ENCODE measurements at places on chromosomes 1 and 21.
A peak's percentile ranks its signal among the peaks of the same experiment; 100 is the strongest.

DNA sequence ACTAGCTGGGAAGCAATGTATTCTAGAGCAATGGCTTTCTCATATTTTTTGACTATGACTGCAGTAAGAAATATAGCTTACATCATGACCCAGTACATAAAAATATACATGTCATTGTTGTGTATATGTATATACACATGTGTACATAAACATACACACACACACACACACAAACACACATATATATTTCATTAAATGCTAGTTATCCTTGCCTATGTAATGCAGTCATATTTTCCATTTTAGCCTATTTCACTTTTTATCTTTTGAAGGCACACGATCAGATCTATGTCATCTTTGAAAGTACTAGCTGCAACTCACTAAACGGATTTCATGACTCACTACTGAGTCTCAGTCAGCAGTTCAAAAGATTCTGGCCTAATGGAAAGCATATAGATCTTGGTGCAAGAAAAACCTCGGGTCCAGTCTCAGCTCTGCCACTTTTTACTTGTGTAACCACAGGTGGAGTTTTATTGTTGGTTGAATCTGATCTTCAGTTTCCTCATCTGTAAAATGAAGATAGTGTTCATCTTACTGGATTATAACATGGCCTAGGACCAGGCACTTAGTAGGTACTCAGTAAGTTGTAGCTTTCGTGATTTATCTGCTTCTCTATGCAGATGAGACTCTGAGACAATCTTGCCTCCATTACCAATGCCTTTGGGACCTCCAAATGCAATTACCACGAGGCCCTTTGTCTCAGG, 325.6 kb downstream of the RRAGC start:
- no peak for DNase-seq

DNA sequence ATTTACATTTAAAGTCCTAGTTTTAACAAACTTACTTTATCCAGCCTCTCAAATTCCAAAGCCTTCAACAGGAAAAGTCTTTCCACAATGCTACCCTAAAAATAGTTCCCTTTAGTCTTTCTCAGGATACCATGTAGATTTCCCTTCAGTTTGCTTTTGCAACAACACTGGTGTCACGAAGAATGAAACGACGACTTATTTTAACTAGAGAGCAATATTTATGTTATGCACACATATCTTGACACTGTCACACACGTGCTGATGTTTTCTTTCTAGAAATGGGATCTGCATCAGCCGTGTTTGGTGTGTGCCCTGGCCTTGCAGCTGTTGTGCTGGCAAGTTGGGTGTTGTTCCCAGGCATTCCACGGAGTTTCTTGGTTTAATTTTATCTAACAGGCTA, 75.5 kb downstream of the SIPA1L2 start:
- DNase-seq: no peak

DNA sequence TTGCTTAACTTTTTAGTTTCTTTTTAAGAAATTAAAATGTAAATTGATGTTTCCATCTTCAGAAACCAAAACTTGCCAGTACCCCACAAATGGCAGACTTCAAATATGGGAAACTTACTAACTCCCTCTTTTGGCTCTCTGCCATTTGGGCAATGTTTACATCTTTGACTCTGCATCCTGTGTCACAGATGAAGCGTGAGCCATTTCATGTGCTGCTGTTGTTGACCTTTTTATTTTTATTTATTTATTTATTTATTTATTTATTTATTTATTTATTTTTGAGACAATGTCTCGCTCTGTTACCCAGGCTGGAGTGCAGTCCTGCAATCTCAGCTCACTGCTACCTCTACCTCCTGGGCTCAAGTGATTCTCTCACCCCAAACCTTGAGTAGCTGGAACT, 16.0 kb upstream of the COG2 start:
- no peak for DNase-seq

- no peak for DNase-seq
Measured at GRCh38 chr1:171610385-171610784, 11.7 kb upstream of the MYOCOS start.

DNA sequence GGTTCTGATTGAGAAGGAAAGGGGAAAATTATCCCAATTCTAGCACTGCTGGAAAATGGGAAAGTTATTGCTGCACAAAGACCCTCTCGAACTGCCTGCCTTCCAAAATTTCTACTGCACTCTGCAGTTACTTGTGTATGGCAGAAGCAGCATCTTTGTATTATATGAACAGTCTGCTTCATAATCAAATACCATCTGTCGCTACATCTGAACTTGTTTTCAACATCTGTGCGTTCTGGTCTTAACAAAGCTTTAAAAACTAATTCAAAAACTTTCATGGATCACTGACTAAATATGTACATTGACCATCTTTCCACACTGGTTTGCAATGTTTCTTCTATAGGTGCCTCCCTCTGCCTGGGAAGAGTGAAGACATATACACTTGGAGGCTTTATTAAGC, 79.2 kb downstream of the PROX1 start:
- DNase-seq: no peak

DNA sequence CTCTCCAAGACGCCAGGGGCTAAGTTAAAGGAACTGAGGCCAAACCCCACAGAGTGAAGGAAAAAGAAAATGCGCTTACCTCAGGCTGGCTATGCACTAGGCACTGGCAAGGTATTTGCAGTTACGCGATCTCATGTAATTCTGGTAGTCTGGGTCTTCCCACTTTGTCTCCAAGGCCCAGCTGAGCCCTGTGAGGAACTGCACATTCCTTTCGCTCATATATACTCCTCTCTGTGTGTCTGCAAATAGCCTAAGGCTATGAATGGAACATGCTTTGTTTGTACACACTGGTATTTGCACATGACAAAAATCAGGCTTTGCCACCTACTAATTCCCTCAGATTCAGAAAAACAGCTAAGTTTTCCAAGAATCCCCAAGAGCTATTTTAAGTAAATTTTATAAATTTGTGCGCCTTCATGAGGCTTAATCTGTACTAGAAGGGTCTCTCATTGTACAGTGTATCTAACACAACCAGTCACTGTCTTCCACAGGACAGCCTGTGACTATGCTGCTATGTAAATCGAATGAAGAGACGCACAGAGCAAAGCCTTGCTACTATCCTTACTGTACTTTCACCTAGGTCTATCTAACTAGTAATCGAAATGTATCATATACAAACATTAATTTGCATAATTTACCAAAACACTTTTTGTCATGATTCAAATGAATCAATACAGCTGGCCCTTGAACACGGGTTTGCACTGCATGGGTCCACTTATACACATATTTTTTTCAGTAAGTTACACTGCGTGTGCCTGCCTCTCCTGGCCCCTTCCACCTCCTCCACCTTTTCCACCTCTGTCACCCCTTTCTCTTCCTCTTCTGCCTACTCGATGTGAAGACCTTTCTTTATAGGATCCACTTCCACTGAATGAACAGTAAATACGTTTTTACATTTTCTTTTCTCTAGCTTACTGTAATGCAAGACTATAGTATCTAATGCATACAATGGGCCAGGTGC, 87.0 kb downstream of the SIPA1L2 start:
- no peak for DNase-seq

GRCh38 chr1:202002507-202002906, 7.9 kb upstream of the ELF3 start:
- no peak for DNase-seq

DNA sequence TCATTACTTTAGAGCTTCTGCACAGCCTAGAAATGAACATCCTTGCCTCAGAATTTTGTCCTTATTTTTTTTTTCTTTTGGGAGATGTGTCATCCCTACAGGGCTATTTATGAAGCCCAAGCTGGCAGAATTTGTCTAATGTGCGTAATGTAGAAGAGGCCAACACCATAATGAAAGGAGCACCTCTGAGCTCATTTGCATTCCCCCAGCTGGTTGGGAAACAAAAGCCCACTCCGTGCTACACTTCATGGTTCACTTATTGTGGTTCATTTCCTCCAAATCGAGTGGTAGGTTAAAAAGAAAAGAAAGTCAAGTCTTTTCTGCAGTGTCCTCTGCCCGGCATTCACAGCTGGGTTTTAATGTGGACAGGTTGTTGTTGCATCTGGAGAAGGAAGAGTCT, 73.5 kb downstream of the KAZN start:
- no peak for DNase-seq

DNA sequence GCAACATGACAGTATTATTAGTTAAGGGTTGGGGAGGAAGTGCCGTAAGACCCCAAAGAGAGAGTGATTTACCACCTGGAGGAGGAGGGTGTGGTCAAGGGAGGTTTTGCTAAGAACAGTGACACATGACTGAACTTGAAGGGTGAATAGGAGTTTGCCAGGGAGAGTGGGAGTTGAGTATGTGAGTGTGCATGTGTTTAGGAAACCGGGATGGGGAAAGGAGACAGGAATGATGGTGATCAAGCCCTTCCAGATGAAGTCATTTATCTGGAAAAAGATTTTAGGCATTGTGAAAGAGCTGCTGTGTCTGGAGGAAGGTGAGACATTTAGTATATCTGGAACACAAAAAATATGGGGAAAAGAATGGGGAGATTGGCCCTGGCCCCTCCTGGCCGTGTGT, 28.1 kb upstream of the IL10 start:
- DNase-seq: no peak

DNA sequence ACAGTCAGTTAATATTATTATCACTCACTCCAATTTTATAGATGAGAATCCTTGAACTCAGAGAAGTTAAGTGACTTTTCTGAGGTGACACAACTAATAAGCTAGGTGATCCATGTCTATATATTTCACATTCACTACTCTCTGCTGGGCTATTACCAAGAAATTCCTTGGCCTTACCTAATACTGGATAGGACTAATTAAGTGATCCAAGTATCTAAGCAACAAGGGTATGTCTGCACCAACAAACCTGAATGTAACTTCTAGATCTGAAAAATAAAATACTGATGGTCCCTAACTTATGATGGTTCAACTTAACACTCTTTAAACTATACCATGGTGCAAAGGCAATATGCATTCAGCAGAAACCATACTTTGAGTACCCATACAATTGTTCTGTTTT, 14.8 kb upstream of the CASQ2 start:
- no peak for DNase-seq

GRCh38 chr1:23343221-23344110, 618 bp downstream of the HNRNPR start:
- peak; percentile 25 for DNase-seq

DNA sequence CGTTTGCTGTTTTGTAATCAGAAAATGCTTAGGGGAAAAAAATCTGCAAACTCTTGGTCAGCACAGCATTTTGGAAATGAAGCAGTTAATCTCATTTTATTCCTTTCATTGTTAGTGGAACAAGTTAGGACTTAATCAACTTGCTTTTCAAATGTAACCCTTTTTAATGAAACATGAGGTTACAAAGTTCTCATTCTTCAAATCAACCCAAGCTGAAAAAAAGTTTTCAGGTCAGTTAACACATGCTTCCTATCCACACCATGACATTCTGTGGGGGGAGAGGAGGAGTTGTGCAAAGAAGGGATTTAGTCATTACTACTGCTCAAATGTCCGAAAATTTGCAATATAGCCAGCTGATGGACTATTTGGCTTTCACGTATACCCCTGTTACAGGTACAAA, 283.2 kb upstream of the LYPLAL1 start:
- no peak for DNase-seq

DNA sequence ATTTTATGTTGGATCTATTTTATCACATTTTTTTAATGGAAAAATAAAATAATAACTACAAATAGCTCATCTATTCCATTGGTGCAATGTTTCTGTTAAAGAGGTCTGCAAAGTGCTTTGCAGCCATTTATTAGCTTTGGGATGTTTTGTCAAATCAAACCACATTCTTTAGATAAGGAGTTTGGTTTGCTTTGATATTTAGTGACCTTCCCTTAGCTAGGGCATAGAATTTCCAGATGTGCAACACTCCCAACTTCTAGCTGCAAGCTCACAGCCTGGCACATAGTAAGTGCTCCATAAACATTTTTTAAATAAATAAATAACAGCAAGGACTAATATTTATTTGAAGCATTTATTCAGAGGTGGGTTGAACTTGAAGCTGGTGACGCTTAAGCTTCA, 80.4 kb upstream of the ARHGAP29 start:
- DNase-seq: no peak

GRCh38 chr1:117371441-117372151, 4.3 kb downstream of the MAN1A2 start:
- DNase-seq: no peak

GRCh38 chr1:204448991-204449677, 37.5 kb upstream of the PPP1R15B start:
- DNase-seq: no peak

GRCh38 chr1:13628218-13628617, 44.6 kb downstream of the PDPN start:
- DNase-seq: no peak

DNA sequence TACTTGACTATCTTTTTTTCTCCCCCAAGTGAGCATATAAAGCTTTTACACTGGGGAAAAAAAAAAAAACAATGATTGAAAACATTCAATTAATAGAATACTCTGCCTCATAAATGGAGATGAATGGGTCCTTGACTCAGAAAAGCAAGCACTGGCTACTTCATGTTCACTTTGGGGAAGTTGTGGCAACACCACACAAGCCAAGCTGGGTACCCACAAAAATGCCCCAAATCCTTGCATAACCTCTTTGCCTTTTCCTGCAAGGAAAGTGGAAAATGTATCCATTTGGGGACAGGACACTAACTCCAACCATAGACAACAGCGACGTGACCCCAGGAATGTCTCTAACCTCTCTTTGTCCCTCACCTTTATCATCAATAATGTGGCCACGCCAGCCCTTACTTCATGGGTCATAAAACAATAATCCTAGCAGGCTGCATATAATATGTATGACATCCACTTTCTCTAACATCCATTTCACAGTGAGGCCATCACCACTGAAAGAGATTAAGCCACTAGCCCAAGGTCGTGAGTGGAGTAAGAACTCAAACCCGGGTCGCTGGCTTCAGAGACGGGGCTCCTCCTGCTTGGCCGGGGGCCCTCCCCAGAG, 2.3 kb downstream of the ECE1 start:
- DNase-seq: no peak

- DNase-seq: no peak
Measured at GRCh38 chr1:29704430-29704829, 468.1 kb downstream of the PTPRU start.

GRCh38 chr1:241802863-241803262, 45.1 kb upstream of the EXO1 start:
- no peak for DNase-seq

DNA sequence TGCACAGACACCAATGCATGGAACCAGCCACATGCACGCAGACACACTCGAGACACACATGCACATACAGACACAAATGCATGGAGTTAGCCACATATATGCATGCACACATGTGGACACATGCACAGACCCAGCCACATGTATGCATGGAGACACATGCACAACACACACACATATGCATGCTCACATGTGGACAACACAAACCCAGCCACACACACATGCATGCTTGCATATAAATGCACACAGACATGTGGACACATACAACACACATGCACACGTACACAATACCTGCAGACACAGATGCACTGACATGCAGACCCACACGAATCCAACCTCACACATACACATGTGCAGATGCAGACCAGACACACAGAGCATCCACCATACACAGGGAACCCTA, 31.1 kb downstream of the WNT9A start:
- no peak for DNase-seq

- DNase-seq: no peak
Measured at GRCh38 chr1:190373705-190374336, 103.8 kb downstream of the BRINP3 start.
